ENCODE measurements at places on chromosomes 16 and 17.
A peak's percentile ranks its signal among the peaks of the same experiment; 100 is the strongest.

DNA sequence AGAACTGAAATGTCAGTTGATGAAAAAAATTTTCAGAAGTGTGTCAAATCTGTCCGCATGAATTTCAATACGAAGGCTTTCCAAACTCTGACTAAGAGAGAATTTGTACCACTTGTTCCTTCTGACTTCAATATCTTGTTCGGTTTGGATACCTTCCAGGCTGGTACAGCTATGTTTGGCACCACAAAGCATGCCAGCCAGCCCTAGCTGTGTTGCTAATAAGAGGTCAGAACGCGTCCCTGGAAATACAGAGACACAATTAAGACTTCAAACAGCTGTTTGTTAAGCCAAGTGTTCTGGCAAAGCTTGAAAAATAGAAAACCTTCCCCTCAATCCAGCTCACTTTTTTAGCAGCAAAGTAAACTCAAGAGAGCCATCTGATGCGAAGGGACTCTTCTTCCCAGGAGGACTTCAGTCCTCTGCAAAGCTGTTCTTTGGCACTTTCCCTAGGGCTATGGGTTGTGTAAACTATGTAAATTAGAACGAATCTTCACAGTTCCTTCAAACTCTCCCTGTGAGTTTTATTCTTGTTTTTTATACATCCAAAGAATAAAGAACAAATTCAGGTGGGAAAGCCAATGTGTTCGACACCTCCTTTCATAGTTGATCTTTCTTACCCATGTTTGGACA lies 35.1 kb downstream of the GRB2 start:
- no peak for DNase-seq

- DNase-seq = peak; percentile 51
Observed at GRCh38 chr17:33049781-33050414, 58.3 kb downstream of the SPACA3 start.

- peak; percentile 47 for DNase-seq
Observed at GRCh38 chr16:24729951-24730815, 732 bp downstream of the TNRC6A start.

DNA sequence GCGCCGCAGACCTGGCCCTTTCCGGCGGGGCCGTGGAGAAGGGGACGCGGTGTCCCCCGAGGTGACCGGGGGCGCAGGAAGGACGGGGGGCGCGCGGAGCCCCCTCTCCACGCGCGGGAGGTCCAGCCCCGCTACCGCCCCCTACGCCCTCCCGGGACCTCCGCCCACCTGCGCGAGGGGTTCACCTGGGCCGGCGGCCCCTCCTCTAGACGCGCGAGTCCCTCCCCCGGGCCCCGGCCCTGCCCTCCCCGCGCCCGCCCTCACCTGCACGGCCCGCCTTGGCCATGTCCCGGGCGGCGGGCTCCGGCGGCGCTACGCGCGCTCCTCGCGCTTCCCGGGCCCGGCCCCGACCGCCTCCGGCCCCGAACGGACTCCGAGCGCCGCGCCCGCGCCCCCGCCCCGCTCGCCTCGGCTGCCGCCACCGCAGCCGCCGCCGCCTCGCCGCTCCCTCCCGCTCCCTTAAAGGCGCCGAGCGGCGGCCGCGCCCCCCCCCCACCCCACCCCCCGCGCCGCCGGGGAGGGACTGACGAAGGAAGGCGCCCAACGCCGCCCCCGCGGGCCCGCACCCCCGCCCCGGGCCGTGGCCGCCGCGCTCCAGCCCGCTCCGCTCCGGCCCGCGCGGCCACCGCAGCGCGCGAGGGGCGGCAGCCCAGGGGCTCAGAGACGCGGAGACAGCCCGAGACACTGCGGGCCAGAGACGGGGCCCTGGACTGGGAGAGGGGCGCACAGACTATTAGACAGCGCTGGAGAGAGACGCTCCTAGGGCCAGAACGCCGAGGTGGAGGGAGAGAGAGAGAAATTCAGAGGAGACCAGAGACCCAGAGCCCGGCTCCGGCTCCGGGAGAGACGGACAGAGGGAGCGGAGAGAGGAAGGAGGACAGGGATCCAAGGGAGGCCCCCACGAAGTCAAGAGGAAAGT lies at the start of gene PITPNM3:
PITPNM3 (minus strand) TSS at position 435 of the 919 bp plus-strand sequence; CDS start at position 286, 149 bp downstream.
- no peak for DNase-seq

DNA sequence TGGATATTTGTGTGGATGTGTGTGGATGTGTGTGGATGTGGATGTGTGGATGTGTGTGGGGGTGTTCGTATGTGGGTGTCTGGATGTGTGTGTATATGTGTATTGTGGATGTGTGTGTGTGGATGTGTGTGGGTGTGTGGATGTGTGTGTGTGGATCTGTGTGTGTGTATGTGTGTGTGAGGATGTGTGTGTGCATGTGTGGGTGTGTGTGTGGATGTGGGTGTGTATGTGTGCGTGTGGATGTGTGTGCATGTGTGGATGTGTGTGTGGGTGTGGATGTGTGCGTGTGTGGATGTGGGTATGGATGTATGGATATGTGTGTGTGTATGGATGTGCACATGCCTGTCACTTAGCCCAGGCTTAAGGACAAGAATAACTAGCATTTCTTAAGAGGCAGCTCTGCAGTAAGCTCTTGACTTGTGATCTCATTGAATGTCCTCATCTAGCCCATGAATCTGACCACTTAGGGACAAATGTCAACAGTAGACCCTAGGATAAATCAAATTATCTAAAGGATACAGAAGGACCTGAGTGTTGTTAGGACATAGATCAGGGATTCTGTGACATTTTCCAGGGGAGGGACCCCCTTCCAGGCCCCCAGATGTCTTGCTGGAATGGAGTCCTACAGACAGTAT lies 83.5 kb downstream of the BMERB1 start:
- no peak for DNase-seq

DNA sequence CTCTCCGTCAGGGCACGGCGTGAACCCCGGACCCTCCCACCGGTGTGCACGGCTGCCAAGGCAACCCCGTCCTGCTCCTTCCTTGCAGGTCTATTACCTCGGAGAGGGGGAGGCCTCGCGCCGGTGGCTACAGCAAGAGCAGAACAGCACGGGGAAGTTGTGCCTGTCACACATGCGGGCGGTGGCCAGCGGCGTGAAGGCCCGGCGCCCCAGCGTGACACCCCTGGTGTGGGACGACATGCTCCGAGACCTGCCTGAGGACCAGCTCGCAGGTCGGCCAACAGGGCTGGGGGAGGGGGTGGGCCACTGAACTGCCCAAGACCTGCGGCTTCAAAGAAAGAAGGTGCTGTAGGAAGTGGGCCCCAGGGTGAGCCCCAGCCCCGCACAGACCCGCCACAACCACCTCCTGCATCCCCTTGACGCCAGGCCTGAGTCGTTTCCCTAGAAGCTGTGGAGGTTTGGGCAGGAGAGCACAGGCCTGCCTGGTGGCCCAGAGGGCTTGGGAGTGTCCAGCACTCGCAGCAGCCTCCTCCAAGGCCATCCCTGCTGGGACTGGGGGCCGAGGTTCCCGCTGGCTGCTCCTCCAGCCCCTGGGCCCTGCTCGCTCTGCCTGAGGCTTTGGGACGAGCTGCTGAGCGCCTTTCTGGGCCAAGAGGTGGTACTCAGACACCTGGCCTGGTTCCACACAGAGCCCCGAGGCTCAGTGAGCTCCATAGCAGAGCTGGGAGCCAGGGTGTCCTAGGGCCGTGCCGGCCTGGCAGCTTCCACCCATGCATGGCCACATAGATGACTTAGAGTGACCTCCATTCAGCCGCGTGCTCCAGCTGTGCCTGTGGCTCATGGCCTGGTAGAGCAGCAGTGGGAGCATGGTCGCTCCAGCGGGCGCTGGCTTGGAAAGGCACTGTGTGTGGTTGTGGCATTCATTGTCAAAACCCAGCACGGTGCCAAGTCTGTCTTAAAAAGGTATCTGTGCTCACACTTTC lies 14.7 kb downstream of the CYBC1 start:
- no peak for DNase-seq

DNA sequence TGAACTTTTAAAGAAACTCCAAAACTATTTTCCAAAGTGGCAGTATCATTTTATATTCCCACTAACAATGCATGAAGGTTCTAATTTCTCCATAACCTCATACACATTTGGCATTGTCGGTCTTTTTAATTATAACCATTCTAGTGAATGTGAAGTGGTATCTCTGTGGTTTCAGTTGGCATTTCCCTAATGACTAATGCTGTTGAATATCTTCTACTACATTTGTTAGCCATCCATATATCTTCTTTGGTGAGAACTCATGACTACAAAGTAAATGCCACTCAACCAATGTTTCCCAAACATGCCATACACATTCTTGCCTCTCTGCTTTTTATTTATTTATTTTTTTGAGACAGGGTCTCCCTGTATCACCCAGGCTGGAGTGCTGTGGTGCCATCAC lies 31.7 kb upstream of the TAOK1 start:
- no peak for DNase-seq

GRCh38 chr17:58541249-58541648 lies 26.8 kb upstream of the MTMR4 start:
- no peak for DNase-seq
